Activated CD4-positive, alpha-beta T cell treated with anti-CD3 and anti-CD28 coated beads, Interleukin-2, Interleukin-4, amounts not matched to agents 100 ng/mL and 50 ng/mL, durations not matched to agents 16 hours and 8 hours (primary cell): ENCODE measurements at places on chromosomes 2 and 18.
A peak's percentile ranks its signal among the peaks of the same experiment; 100 is the strongest.

- peak; percentile 27 for DNase-seq
Measured at GRCh38 chr2:147623328-147623727, 221.5 kb upstream of the ACVR2A start.

DNA sequence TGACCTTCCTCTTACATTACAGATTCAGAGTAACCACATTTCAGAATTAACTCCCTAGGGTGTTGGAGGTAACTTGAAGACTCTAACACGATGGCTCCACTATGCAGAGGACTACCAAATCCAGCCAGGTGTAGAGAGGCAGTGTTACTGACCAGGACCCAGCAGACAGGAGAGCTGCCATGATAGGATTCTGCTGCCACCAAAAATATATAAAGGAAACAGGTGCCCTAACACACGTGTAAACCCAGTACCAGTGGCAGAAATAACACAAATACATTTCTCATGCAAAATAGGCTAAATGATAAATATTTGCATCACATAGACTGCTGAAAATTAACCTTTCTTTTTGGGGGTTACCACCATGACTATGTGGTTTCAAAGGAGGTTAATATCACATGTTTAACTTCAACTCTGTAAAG is 7.0 kb downstream of the ZBTB14 start:
- DNase-seq, result no peak

DNA sequence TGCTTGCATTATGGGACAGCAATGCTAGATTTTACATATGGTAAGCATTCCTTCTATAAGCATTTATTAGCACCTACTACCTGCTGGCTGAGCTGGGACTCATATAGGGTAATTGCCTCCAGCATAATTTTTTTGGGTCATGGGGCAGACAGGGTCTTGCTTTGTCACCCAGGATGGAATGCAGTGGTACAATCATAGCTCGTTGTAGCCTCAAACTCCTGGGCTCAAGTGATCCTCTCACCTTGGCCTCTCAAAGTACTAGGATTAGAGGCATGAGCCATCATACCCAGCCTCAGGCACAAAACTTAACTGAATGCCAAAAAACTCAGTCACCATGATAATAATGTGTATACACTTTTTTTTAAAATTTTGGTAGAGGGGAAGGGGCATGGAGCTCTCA is 35.3 kb downstream of the TMEM237 start:
- DNase-seq, result no peak

- DNase-seq, result no peak
Measured at GRCh38 chr2:213995400-213996105, 415.3 kb upstream of the VWC2L start.

GRCh38 chr18:5914951-5915350 is 19.6 kb upstream of the TMEM200C start:
- DNase-seq, result no peak

DNA sequence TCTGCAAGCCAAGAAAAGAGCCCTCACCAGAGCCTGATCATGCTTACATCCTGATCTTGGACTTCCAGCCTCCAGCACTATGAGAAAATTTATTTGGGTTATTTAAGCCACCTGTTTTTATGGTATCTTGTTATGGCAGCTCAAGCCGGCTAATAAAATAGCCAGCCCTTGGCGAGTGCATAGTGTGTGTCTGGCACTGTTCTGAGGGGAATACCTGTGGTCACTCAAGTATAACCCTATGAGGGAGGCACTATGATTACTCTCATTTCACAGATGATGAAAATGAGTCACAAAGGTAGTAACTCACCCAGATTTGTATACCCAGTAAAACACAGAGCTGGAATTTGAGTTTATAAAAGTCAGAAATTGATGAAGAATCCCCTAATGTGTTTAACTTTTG is 556.9 kb upstream of the SETBP1 start:
- no peak for DNase-seq

GRCh38 chr2:86029873-86030272 is 75.8 kb downstream of the POLR1A start:
- no peak for DNase-seq
